ENCODE measurements at places on chromosomes 6 and 20.

- no peak for DNase-seq
Observed at GRCh38 chr6:4920914-4921410, 82.9 kb downstream of the RPP40 start.

DNA sequence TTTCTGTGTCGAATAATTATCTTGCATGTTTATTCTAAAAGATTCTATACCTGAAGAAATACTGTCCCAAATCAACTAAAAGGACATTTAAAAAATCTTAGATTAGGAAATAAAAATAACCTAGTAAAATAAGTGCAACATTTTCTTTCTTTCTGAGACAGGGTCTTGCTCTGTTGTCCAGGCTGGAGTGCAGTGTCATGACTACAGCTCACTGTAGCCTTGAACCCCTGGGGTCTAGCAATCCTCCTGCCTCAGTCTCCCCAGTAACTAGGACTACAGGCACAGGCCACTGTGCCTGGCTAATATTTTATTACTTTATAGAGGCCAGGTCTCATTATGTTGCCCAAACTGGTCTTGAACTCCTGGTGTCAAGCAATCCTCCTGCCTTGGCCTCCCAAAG, 48.7 kb downstream of the RARS2 start:
- no peak for DNase-seq

GRCh38 chr20:41100001-41100480, 37.3 kb upstream of the PLCG1 start:
- no peak for DNase-seq

GRCh38 chr20:5448449-5449118, 131.8 kb upstream of the PROKR2 start:
- peak; percentile 24 for DNase-seq

GRCh38 chr20:23649242-23649641, 11.5 kb upstream of the CST3 start:
- no peak for DNase-seq

- DNase-seq = no peak
Observed at GRCh38 chr6:91221072-91221720, 634.3 kb upstream of the MAP3K7 start.

DNA sequence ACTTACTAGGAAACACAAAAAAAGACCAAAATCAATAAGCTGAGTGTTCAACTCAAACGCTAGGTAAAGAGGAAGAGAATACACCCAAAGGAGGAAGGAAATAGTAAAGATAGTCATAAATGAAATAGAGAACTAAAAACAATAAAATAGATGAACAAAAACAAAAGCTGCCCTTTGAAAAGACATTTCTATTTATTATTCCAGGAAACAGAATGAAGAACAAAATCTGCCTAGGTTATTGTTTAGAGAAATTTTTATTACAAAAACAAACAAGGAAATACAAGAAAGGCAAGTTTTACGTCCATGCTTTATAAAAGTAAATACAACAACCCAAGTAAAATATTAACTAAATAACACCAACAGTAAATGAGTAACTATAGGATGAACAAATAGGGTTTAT, 20.1 kb downstream of the HLA-DMB start:
- no peak for DNase-seq

DNA sequence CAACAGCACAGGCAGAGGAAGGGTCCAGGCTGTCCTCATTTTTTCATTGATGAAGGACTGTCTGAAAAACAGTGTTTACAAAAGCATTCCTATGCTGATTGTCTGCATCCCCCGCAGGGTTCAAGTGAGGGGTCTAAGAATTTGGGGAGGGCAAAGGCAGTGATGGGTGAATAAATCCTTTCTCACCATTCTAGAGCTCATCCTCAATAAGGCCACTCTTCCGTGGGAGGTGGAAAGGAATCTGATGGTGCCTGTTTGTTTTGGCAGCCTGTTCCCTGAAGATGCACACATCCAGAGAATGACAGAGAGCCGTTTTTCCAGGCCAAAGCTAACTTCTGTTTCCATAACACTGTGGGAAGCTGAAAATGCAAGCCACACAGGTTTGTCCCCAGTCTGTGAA, 164.5 kb downstream of the MOXD1 start:
- no peak for DNase-seq

- peak; percentile 90 for DNase-seq
Observed at GRCh38 chr20:327186-328026, 2.1 kb downstream of the SOX12 start.

DNA sequence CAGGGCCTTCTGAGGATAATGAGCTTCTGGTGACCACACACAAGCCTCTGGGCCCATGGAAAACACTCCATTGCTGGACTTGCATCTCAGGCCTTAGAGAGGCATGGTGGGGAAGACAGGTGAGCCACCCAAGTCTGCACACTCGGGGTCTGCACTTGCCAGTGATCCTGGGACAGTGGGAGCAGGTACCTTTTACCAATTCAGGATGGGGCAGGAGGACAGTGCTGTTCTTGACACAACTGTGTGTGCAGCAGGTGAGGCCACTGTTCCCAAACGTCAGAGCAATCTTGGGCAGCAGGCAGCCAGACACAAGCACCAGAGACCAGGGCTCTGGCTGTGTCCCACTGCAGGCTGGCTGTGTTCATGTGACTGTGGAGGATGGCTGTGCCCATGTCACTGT, 221.3 kb downstream of the ERMARD start:
- no peak for DNase-seq

- DNase-seq = peak; percentile 84
Observed at GRCh38 chr6:152201120-152201519, 393.6 kb downstream of the ESR1 start.

DNA sequence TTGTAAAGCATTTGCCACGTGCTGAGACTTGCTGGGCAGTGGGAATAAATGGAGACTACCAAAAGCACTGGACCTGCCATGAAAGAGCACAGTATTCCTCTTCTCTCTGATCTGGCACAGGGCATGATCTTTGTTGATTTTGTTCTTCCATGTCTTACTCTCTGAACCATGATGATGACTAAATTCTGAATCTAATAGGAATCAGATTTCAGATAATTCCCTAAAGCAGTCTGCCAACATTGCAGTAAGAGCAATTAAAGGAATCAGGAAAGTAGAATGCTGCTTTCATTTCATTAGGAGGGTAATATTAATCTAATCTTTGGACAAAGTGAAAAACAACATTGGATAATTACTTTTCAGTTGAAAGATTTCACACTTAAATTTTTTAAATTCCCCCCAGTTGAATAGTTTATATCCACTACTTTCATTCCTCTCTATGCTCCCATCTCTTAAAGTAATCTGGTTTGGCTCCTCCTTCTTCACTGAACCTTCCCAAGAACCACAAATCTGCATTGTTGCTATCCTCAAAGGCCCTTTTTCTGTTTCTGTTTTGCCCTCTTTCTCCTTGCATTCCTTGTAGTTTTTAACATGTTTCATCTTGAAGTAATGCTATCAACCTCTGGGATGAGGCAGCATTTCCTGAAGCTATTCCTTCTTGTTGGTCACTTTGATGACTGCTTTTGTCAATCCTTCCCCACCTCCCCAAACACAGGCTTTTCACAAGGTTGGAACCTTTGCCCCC, 243.2 kb upstream of the TENT5A start:
- DNase-seq = no peak

DNA sequence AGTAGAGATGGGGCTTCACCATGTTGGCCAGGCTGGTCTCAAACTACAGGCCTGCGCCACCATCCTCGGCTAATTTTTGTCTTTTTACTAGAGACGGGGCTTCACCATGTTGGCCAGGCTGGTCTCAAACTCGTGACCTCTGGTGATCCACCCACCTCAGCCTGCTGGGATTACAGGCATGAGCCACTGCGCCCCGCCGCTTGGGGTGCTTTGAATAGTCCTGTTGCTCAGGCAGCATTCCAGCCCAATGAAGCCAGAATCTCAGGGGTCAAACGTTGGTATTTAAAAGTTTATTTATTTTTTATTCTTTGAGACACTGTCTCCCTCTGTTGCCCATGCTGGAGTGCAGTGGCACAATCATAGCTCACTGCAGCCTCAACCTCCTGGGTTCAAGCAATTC, 11.3 kb downstream of the MOCS3 start:
- DNase-seq = no peak

DNA sequence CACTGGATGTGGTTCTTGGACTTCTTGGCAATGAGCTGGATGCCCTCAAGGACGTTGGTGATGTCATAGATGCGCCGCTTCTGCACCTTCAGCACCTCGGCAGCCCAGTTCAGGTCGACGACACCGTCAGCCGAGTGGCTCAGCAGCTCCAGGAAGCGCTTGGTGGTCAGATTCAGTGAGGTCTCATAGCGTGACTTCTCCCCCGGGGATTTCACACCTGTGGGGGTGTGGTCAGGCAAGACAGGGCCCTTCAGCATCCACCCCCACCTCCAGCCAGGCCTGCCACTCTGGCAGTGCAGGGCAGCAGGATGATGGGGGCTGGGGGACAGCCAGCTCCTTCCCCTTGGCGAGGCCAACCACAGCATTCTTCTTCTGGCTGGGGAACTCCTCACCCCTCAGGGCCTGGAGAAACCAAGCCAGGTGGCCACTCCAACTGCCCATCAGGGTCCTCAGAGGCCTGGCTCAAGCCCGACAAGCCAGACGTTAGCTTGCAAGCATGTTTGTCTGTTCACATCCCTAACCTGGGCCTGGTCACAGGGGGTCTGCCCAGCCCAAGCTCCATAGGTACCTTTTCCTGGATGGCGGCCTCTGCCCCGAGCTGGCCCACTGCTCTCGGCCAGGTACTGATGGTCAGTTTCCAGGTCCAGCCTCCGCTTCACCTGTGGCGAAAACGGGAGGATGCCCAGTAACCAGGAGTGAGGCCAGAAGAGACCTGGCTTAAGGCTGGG, 5.7 kb upstream of the NECAB3 start:
- no peak for DNase-seq

DNA sequence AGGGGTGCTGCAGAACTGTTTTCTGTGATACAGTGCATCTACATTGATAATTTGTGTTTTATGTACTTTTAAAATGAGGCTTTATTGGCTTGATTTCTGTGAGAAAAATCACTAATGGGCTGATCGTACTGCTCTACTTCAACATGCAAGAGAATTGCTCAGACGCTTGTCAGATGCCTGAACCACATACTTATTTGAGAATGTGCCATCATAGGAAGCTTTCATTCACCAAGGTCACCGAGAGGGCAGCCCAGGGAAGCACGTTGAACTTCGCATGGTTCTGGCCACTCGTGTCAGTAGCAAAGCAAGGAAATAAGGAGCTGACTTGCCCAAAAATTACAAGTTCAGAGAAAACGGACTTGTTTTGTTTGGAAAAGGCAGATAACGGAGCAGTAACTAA, 168.5 kb upstream of the AKAP12 start:
- DNase-seq = no peak

DNA sequence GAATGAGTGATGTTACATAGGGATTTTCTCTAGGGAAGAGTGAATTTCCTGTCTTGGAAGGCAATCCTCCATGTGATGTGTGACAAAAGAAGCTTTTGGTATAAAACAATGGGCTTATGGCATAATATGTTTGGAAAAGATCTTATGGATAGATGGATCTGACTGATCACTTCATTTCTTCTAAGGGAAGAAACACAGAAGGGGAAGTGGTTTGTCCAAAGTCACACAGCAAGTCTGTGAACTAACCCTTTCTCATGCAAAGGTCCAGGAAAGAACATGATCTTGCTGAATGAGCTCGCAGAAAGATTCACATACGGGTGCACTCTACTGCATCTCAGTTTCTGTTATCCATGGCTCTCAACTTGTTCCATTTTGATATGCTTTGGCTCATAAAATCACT, 575.9 kb upstream of the JAG1 start:
- DNase-seq = no peak

GRCh38 chr6:53432318-53433161, 83.8 kb upstream of the ELOVL5 start:
- DNase-seq = no peak

GRCh38 chr20:17503301-17504065, 27.7 kb downstream of the BFSP1 start:
- no peak for DNase-seq

DNA sequence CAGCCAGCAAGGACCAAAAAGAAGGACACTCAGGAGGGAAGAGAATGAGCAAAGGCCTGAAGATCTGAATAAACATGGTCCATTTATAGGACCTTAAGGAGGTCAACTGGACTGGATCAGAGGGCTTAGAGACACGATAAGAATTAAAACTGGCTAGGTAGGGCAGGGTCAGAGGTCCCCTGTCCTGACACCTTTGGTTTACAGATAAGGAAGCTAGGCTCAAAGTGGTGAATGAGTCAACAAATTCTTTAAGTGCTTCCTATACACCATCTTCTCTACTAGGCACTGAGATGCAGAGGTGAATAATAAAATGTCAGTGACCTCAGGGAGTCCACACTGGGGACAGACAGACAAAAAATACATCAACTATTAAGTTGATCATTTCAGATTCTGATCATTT, 70.3 kb downstream of the HIVEP2 start:
- no peak for DNase-seq

DNA sequence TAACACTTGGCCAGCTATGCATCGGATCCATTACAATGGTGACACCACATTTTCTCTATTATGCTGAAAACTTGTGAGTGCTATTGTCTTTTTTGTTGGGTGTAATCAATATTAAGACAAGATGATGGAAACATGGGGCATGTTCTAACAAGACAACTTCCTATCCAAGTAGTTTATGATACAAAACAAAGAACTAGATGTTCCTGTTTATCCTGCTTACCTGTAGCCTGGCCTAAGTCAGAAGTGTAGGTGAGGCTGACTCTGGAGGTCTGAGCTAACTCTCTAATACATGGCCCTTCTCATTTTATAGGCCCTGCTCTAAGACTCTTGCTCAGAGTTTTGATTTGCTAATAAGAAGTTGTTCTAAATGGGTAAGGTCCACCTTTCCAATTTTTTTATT, 242.4 kb upstream of the STXBP5 start:
- DNase-seq = no peak

DNA sequence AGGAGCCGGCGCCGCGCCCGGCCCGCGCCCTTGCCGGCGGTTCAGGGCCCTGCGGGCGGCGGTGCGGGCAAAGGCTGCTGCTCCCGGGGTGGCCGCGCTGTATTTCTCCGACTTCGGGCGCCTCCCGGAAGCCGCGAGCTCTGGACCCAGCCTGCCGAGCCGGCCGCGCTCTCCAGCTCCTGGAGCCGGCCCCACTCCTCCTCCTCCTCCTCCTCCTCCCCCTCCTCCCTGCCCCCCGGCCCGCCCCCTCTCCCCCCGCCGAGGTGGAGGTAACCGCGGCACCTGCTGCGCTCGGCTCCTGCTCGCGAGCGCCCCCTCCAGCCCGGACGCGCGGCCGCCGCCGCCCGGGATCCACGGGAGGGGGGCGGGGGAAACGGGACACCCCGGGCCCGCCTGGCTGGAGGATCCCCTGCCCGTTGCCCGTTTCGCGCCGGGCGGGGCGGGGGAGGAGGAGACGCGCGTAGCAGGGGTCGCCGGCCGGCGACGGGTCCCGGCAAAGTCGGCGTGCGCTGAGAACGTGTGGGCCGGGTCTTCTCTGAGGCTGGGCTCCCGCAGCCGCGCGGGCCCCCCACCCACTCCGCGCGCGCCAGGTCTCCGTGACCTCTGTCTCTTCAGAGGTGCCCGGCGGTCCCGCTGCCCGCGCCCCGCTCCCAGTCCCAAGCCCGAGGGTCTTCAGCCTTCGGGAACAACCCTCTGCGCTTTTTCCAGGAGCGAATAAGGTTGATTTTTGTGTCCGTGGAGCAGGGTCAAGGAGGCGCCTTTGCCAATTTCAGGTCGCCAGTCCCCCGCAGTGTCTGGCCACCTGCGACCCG, at the start of gene SLC22A23:
TSS of gene SLC22A23 (minus strand) at position 153 of the 812 bp plus-strand sequence. CDS start 491 bp downstream, outside the sequence.
- peak; percentile 85 for DNase-seq

- DNase-seq = no peak
Observed at GRCh38 chr20:20869161-20869775, 156.8 kb upstream of the RALGAPA2 start.
